Occipital lobe (tissue), 3 donors: ENCODE measurements at places on chromosomes 1 and 21. TPM values are rescaled to one million over a fixed set of nuclear protein-coding genes. Genes with fewer than 3 reads are reported as not detected.

DNA sequence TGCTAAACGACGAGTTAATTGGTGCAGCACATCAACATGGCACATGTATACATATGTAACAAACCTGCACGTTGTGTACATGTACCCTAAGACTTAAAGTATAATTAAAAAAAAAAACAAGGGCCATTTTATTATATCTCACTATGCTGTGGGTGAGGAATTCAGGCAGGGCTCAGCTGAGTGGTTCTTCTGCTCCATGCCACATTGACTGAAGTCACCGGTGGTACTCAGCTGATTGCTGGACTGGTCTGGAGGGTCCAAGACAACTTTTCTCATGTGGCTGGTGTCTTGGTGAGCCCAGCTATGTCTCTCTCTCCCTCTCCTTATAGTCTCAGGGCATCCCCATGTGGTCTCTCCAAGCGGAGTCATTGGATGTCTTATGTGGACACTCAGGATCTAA is 275.0 kb downstream of the GRIK3 start:
- no peak for DNase-seq

DNA sequence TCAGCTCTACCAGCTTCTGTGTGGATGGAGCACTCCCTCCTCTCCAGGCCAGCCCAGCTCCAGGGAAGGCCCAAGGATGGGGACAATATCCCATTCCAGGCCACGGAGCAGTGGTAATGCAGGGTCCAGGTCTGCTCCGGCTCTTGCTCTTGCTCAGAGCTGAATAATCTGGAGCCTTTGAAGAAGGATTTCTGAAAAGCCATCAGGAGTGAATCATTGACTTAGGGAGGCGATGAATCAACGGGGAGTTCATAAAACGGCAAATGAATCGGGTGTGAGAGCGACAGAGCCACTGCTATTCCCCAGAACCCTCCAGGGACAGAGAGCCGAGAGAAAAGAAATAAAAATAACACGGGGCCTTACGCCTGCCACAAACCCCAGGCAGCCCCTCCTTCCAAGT is 7.7 kb downstream of the POU3F1 start:
- DNase-seq: no peak

DNA sequence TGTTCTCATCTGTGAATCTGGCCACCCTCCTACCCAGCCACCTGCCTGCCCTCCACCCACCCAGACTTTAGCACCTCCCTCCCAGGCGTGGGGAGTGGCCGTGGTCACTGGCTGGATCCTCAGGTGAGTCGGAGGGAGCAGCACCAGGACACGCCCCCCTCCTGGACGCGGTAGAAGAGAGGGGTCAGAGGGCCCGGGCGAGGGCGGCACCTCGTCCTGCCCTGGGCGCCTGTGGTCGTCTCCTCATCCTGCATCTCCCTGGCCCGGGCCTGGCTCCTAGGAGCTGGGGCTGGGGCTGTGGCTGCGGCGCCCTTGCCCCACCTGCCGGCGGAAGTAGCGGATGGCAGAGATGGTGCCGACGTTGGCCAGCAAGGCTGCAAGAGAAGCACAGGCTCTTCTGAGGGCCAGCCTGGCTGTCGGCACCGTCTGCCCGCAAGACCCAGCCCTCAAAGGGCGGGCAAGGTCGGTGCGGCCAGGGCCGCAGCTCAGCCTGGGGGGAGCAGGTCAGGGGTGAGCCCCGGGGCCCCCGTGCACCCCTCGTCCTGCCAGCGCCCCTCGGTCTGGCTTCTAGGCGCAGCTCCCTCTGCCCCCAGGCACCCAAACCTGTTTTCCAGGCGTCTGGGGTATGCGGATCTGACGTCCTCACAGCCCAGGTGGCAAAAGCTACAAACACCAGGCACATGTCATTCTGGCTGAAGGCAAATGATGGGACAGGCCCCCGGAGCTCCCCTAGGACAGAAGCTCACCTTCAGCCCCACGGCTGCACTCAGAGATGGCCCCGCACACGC is 5.8 kb downstream of the PERM1 start:
- no peak for DNase-seq

DNA sequence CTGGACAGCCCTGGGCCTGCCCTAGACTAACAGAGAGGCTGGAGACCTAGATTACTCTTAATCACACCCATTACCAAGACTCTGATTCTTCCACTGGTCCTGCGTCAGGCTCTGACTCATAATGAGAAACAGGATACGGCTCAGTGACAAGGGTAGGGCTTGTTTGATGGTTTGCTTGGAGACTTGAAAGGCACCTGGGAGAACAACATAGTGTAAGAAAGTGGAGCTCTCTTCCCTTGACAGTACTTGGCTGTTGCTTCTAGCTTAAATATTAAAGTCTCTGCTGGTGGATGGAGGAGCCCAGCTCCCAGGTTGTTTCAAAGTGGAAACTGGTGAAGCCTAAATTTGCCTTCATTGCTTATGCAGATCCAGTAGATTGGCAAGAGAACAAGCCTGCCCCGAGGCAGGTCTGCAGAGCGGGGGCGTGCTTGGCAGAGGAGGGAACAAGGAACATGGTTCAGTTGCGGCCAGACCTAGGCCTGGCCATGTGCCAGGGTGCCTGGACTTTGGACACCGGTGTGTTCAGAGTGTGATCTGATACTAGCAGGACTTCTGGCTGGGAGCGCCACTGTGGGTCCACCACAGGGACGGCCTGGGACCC is 480.6 kb downstream of the CAMTA1 start:
- DNase-seq: no peak

DNA sequence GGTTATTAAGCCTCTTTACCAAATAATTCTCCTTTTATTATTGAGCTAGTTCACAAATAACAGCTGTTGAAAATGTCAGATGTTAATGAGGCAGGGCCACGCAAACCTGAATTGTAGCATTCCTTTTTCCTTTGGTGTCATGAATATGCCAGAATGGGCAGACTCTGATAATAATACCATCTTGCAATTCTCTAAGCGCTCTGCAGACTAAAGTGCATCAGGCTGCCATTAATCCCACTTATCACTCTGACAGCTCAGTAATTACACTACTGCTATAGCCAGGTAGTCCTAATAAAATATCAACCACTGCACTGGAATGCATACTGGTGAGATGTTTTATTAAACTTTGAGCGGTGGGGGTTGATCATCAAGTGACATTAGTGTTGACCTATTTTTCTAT is 177.7 kb downstream of the DPYD start:
- no peak for DNase-seq

- DNase-seq: no peak
These were observed 71.5 kb downstream of the SIK1 start for GRCh38 chr21:43355266-43355924.

GRCh38 chr1:231541842-231542241 is 13.4 kb downstream of the TSNAX start:
- DNase-seq: no peak

DNA sequence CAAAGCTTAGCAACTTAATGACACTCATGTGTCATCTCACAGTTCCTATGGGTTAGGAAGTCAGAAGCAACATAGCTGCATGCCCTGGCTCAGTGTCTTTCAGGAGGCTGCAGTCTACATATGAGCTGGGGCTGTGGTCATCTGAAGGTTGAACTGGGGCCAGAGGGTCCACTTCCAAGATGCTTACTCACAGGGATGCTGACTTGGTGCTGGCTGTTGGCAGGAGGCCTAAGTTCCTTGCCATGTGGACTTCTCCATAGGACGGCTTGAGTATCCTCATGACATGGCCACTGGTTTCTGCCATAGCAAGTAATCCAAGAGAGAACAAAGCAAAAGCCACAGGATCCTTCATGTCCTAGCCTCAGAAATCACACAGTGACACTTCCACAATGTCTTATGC is 12.1 kb upstream of the FAM43B start:
- DNase-seq: no peak

GRCh38 chr1:19651141-19651737 is 7.1 kb downstream of the NBL1 start:
- DNase-seq: no peak

GRCh38 chr1:90336552-90337324 is 341.8 kb downstream of the ZNF326 start:
- no peak for DNase-seq

DNA sequence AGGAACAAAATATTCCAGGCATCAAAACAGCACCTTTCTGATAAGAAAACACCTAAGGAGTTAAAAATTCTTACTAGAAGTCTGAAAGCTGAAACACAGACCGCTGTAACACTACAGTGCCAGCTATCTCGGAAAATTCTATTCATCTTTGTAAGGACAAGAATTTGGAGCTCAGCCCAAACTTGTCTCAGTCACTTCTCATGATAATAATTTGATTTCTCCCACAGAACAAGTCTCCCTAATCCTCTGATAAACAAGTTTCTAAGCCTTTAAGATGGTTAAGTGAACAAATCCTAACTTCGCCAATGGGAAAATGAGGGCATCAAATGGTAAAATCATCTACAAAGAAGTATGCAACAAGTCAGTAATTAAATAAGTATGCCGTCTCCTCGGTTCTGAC is 59.9 kb downstream of the SIPA1L2 start:
- DNase-seq: no peak

GRCh38 chr1:2442661-2443060 is 30.3 kb upstream of the PEX10 start:
- DNase-seq: no peak

GRCh38 chr1:229694053-229694693 is 68.1 kb downstream of the URB2 start:
- DNase-seq: peak; percentile 41

HCN3 gene
- 15.6 TPM for total RNA-seq

NMNAT2 gene
- 41.5 TPM for total RNA-seq

NGF gene
- total RNA-seq: 0.78 TPM

ERICH3 gene
- 16.7 TPM for total RNA-seq

SH2D1B gene
- not detected for total RNA-seq
